NCI-H2081 (cell line): ENCODE measurements at places on chromosomes 16 and 17.

GRCh38 chr16:4667203-4667963 is 26.0 kb upstream of the NUDT16L1 start:
- DNase-seq: no peak

- DNase-seq: no peak
These were observed 94.6 kb downstream of the EMP2 start for GRCh38 chr16:10485698-10486382.

DNA sequence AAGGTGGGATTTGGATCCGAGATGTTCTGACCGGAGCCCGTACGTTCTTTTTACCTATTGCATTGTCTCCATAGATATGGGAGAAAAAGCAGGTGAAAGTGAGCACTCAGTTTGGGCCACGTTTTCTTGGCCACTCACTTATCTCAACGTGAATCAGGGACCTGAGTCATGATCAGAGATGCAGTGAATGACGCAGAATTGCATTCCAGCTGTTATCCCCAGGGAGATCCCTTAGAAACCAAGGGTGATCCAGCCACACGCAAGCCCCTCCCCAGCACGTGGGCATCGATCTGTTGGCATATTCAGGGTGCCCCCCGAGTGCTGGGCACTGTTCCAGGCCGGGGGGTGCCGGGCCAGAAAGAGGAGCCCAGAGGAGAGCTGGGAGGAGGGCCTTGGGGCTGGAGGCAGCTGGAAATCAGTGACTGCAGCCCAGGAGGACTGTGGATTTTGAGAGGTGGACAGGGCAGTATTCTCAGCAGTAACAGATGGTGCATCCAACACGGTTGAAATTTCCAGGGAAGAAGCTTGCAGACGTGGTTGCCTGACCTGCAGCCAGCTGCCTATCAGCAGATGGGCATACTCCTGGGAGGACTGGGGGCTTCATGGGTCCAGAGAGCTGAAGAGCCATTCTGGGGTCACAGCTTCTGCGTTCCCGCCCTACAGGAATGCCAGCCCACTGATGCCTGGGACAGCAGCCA is 87.2 kb upstream of the CACNG5 start:
- DNase-seq: no peak

DNA sequence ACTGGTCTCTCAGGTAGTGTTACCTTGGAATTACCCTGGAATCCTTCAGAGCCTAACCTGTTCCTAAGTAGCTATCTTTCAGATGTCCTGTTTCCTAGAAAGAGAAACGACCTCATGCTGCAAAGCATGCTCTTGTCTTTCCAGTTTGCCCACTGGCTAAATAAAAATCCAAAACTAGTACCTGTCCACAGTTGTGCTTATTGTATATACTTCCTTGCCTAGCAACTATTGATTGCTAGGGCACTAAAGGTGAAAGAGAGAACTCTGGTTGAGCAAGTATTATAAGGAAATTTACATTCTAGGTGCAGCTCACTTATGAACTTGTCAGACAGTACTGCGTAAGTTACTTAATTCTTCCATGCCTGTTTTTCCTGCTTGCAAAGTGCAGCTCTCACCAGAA is 38.5 kb downstream of the LIG3 start:
- DNase-seq: no peak

GRCh38 chr17:12548558-12548957 is 117.1 kb upstream of the MYOCD start:
- DNase-seq: no peak

GRCh38 chr17:48393283-48393682 is 36.7 kb downstream of the SKAP1 start:
- DNase-seq: no peak

DNA sequence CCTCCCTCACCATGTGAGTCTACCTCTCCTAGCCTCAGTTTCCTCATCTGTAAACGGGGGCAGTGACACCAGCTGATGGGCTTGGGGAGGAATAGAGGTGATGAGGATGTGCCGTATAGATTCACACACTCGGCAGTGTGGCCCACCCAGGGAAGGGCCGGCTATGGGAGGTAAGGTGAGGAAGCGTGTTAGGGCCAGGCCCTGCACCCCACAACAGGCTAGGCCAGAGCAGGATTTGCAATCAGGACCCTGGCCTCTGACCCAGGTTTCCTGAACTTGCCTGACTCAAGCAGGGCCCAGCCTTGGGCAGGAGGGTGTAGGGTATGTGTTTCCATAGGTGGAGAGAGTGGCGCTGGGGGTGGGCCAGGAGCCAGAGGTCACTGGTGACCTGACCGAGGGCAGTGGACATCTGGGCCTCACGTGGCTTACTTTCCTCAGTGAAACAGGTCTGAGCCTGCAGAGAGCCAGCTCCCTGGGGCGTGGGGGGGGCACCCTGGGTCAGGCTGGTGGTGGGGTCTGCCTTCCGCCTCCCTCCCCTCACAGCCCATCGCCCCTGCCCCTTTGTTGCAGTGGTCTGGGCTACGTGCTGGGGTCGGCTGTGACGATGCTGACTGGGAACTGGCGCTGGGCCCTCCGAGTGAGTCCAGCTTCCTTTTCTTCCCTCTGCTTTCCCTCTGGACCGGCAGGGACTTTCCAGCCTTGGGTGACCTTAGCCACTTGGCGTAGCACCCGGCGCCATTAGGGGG is 12.8 kb downstream of the SPNS3 start:
- DNase-seq: no peak

- DNase-seq: no peak
These were observed 17.6 kb downstream of the ATPAF2 start for GRCh38 chr17:18021372-18021771.

GRCh38 chr17:12078791-12079190 is 58.1 kb downstream of the MAP2K4 start:
- no peak for DNase-seq

DNA sequence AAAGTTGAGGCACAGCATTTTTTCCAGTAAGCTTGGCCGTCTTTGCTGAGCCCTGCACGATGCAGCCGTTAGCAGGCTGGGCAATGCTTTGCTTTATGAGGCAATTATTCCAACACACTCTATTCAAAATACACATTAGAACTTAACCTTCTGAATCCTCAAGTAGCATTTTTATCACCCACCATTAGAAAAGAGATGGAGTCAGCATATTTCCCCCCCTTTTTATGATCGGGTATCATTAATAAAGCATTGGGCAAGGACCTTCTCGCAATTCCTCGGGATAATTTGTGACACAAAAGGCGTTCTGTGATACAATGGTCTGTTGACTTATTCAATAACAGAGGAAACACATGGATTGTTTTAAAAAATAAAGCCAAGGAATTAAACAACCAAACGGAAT is 374.5 kb upstream of the RBFOX1 start:
- DNase-seq: no peak

DNA sequence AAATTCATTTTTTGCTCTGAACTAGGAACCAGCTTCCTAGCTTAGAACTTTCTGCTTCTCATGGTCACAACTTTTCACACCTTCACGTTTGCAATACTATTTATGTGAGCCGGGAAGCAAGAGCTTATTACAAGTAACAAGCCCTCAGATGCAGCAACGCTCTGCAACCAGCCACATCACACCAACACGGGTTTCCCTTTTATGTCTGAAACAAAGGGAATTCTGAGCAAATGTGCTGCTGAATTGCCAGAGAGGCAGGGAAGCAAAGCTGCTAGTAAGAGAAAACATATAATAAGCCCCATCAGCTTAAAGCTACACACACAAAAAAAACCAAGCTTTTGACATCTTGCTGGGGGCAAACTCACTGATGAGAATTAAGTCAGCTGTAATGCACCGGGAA is 122.2 kb downstream of the SLC39A11 start:
- DNase-seq: no peak

GRCh38 chr16:87441886-87442580 is 49.9 kb downstream of the MAP1LC3B start:
- no peak for DNase-seq

DNA sequence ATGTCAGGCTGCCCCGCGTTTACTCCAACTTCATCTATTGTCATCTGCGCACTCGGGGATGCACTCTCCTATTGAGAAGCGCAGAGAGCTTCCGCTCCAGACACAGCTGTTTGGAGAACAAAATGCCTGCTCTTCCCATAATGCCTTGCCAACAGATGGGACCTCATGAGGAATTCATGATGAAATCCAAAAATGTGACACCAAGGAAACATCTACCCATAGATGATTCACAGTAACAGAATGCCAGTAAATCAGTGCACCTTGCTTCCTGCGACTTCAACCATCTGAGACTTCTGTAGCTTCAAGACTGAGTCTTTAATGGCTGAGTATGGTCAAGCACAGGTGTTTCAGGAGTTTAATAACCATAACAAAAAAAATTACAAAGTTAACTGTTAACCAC is 1144.9 kb upstream of the GOT2 start:
- DNase-seq: no peak

DNA sequence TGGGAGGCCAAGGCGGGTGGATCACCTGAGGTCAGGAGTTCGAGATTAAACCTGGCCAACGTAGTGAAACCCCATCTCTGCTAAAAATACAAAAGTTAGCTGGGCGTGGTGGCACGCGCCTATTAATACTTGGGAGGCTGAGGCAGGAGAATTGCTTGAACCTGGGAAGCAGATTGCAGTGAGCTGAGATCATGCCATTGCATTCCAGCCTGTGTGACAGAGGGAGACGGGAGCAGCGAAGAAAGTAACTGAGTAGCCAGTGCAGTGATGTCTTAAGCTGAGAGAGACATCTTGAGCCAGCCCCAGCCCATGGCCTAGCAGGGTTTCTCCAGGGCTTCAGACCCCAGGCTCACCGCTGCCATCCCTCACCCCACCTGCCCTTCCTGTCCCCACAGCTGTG is 9.8 kb upstream of the SMIM5 start:
- DNase-seq: no peak

GRCh38 chr17:19336938-19337711 is 25.4 kb downstream of the B9D1 start:
- no peak for DNase-seq

- DNase-seq: no peak
These were observed 68.8 kb upstream of the CIBAR2 start for GRCh38 chr16:85180827-85181738.
